Fibroblast of pulmonary artery (primary cell): ENCODE measurements at places on chromosomes 7 and 10.

DNA sequence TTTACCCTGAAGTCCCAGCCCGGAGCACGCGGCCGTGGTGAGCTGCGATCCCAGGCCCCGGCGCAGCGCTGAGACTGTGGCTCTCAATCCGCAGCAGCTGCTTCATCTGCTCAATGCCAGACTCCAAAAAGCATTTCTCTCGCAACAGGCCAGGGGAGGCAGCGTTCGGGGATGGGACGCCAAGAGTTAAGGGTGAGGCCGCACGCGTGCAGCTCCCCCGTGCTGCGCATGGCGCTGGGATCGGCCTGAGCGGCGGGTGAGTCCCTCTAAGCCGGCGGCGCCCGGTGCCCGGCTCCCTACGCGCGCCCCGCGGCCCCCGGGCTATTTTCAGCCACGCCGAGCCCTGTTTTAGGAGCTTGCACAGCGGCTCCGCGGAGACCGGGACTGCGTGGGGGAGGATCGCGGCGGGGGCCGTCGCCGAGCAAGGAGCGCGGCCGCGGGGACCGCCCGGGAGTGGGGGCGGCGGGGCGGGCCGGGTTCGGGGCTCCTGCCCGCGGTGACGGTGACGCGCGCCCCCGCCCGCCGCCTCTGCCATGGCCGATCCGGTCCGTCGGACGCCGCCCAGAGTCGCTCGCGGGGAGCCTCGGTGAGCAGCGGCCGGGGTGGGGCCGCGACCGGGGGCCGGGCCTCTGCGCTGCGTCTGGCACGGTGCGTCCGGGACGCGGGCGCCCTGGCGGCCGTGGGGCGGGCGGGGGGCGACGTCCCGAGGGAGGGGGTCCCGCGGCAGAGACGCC lies 29.4 kb upstream of the JAKMIP3 start:
- peak; percentile 8 for DNase-seq

GRCh38 chr10:71090330-71090729 lies 122.0 kb upstream of the UNC5B start:
- no peak for DNase-seq

DNA sequence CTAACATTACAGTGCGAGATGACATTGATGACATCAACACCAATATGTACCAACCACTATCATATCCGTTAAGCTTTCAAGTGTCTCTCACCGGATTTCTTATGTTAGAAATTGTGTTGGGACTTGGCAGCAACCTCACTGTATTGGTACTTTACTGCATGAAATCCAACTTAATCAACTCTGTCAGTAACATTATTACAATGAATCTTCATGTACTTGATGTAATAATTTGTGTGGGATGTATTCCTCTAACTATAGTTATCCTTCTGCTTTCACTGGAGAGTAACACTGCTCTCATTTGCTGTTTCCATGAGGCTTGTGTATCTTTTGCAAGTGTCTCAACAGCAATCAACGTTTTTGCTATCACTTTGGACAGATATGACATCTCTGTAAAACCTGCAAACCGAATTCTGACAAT lies 4.3 kb downstream of the GPR22 start:
- DNase-seq: no peak

DNA sequence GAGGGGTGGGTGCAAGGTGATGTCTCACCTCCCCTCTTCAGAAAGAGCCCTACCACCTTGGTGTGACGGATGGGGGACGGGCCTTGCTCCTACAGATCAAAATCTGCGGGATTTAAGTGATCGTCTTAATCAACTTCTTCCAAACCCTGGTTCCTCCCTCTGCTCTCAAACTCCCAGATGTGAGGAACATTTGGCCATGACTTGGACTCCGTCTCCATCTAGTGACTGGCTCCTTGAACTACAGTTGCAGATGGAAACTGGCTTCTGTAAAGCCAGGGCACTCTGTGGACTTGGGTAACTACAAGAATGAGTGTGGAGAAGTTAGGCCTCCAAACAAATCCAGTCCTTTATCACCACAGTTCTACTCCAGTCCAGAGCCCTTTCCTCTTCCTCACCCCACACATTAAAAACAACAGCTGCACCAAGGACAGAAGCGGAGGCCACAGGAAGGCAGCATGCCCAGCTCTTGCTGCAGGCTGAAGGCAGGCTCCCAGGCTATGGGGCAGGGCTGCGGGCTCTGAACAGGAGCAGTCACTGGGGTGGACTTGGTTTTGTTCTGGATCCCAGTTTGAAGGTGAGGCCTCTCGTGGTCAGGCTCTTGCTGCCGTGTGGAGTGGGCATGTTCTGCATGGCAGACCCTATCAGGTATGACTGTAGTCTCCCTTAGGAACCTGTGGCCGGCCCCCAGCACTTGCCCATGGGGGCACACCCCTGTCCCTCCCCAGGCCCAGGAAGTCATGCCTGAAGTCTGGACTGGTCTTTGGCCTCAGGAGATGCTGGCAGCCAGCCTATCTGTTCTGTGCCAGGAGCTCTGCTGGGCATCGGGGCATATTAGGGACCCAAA lies 79.4 kb downstream of the VWC2 start:
- peak; percentile 52 for DNase-seq

DNA sequence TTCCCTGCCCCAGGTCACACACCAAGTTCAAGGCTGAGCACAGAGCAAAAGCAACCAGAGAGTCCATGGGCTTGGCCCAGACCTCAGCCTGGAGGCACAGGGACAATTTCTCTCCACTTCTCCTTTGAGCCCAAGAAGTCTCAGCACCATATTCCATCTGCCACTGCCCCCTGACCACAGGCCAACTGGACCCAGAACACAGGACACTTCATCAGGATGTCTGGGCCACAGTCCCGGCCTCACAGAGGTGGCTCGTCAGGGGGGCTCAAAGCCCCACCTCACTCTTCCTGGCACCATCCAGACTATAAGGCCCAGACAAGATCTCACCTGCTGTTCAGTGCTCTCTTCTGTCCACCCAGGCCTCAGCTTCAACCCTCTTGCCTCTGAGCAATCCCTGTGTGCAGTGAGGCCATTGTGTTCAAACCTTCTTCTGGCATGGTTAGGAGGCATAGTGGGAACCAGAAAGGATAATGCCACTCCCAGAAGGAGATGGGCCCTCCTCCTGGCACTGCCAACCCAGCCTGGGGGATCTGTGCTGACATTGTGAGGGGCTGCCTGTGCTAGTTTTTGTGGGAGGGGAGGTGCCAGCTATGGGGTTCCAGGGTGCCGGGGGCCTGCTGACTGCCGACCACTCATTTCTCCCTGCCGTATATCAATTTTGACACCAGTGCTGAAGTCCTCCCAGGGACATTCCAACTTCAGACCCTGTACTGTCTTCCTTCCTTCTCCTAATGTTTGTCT lies 49.7 kb upstream of the ANTXRL start:
- DNase-seq: no peak

- no peak for DNase-seq
These were observed 8.5 kb downstream of the IL15RA start for GRCh38 chr10:5968681-5969453.

DNA sequence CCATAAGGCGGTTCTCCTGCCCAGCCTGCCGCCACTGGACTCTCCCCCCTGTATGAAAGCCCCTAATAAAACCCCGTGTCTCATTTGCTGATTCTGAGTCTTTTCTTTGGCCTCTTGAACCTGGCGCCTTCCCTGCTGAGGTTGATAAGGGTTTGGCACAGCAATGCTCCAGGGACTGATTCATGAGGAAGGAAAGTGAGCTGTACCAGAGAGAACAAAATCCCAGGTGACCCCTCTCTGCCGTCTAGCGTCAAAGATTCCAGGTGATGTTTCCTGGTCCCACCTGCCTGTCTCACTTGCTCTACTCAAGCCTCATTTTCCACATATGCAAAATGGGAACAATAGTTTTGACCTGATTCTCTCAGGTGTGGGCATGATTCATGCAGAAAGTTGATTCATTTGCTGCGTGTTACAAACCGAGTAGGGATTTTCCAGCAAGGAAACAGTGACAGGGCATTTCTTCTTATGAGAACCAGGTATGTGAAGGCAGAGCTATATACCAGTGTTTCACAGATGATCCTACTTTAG lies 730.6 kb upstream of the IGFBP3 start:
- no peak for DNase-seq

DNA sequence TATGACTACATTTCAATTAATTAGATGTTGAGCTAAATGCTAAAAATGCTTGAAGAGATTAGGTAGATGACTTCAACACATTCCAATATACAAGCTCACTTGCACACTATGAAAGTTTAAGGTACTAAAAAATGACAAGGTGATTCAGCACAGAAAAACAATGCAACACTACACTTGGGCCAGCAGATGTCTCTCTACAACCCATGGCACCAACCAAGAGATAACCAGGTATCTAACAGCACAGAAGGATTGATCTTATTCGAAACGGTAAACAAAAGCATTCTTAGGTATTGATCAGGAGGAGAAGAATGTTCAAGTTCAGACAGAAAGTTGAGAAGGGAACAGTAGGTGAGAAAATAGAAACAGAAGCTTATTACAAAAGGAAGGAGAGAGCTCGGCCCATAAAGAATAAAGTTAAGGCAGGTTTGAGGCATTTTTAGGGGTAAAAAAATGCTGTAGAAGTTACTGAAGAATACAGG lies 248.2 kb upstream of the KLF14 start:
- DNase-seq: peak; percentile 61

GRCh38 chr7:107315716-107316220 lies 147.0 kb downstream of the HBP1 start:
- DNase-seq: no peak

DNA sequence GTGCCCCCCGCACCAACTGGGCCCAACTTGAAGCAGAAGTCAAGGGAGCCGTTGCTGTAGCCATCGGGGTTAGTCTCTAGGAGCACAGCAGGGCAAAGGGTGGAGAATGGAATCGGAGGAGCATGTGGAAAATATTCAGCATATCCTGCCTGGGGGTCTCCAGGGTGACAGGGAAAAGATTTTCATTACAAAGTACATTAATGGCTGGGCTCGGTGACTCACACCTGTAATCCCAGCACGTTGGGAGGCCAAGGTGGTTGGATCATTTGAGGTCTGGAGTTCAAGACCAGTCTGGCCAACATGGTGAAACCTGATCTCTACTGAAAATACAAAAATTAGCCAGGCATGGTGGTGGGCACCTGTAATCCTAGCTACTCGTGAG lies 53.8 kb upstream of the ABLIM1 start:
- DNase-seq: no peak

- DNase-seq: no peak
These were observed 32.5 kb downstream of the CCDC6 start for GRCh38 chr10:59873896-59874295.

- DNase-seq: no peak
These were observed 43.0 kb upstream of the OPN4 start for GRCh38 chr10:86611386-86611785.

DNA sequence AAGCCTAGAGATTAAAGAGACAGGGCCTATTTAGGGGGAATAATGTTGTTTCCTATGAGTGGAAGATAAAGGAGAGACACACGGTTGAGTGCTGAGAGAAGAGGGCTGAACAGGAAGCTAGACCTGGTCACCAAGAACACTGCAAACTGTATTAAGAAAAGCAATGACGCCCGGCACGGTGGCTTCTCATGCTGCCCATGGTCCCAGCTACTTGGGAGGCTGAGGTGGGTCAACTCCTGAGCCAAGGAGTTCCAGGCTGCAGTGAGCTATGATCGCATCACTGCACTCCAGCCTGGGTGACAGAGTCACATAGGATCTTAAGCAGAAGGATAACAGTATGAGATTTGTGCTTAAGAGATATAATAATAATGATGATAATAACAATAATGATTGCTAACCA lies 19.7 kb upstream of the OTUD1 start:
- DNase-seq: no peak

DNA sequence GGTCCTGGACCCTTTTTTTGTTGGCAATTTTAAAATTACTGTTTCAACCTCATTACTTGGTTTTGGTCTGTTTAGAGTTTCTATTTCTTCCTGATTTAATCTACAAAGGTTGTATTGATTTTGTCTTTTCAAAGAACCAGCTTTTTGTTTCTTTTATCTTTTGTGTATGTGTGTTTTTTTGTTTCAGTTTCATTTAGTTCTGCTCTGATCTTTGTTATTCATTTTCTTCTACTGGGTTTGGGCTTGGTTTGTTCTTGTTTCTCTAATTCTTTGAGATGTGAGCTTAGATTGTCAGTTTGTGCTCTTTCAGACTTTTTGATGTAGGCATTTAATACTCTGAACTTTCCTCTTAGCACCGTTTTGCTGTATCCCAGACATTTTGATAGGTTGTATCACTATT lies 8.5 kb upstream of the MRPS33 start:
- no peak for DNase-seq

GRCh38 chr10:26057466-26057865 lies 123.4 kb downstream of the MYO3A start:
- no peak for DNase-seq

DNA sequence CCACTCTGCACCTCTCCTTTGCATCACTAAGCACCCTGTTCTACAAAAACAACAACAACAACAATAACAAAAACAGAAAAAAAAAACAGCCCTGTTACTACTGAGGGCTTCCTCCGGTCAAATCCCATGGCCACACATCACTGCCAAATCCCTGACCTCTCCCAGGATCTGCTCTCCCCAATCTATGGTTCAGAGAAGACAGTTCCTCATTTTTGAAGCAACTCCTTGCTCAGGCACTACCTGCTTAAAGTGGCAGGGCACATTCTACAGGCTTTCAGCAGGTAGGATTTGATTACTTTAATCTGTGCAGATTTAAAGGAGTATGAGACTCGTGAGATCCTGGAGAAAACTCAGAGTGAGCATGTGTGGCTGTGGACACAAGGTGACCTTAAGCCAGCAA lies 46.9 kb downstream of the PIK3CG start:
- DNase-seq: no peak

DNA sequence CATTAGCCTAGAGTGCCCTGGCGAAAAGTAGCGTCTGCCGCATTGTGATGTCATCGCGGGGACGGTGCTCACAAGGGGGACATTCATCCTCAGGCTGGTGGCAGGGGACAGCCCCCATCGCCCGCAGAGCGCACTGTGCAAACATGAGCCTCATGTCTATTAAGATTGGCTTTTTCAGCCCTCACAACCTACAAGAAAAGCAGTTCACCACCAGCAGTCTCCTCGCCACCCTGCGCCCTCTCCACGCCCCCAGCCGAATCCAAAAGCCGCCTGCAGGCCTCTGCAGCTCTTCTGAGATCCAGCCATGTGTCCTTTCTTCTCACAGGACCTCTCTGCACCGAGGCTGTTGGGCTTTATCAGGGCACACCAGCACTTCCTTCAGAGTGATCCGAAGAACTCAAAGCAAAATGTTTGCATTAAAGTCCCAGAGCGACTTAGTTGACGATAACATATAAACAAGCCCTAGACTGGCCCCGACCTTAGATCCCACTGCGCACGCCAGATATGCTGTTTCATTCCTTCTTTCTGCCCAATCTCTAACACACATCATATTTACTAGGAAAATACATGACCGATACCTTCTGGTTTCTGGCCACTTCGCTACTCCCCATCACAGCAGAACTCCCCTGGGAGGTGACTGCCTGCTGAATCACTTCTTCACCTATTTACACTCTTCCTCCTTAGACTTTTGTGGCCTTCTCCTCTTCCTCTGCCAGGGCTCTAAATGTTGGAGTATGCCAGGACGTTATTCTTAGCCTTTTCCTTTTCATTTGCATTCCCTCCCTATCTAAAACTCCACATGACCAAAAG lies 206.0 kb upstream of the SH2B2 start:
- no peak for DNase-seq

- no peak for DNase-seq
These were observed 52.5 kb downstream of the FAS start for GRCh38 chr10:89043052-89043451.

GRCh38 chr7:132028144-132028920 lies 471.9 kb upstream of the PODXL start:
- no peak for DNase-seq
